Activated CD8-positive, alpha-beta T cell treated with anti-CD3 and anti-CD28 coated beads, Interleukin-2, amount 10 ng/mL, durations not matched to agents 7 days and 5 days (primary cell): ENCODE measurements at places on chromosomes 13 and 19.

DNA sequence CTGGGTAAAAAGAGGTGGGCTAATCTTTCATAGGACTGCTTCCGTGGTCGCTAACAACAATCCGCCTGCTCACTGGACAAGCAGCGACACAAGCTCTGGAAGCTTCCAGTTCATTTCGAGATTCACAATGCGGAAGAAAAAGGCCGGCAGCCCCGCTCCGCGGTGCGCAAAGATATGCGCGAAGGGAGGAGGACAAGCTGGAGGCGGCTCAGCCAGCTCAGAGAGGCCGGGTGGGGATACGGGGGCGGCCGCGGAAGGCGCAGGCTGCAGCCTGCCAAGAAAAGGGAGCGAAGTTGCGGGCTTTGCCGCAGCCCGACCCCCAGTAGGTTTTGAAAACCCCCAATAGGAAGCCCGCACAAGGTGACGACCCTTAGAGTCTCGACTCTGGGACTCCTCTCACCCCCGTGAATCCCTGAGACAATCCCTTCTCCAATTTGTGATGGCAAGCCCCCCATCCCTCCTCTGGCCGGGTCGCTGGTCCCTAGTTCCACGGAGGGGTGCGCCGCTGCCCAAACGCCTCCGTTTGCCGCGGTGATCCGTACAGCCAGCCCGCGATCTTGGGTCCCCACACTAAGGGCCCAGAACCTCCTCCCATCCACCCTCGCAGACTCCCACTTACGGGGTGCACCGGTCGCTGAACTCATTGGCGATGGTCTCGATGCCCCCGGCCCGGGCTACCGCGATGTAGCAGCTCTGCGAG lies 697 bp downstream of the HSPH1 start:
- DNase-seq: peak; percentile 77

- no peak for DNase-seq
Measured at GRCh38 chr19:6318772-6319171, 14.6 kb downstream of the ACER1 start.

DNA sequence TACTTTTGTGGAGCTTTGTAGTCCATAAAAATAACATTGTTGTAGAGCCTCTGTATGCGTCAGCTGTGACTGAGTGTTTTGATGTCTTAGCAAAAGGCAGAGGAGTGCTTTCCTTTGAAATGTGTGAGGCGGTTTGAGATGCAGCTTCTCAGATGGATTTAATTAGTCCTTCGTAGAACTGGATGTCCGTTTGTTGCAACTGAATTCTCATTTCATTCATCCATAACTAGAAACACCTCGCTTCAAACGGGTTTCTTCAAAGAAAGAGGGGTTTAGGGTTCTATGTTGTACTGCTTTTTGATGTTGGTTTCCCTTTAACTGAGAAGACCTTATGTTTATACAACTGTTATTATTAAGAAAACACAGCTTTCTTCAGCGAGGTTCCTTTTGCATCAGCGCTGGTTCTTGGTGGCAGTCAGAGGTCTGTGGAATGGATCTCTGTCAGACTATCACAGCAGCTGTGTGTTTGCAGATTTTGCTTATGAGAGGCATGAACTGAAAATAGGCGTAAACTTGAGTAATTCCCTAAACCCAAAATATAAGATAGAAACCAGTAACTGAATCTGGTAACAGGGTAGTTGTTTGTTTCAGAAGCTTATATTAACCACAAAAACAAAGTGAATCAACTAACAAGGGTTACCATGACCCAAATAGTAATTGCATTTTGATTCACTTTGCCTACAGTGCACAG lies 194.4 kb downstream of the GGACT start:
- DNase-seq: peak; percentile 22

- no peak for DNase-seq
Measured at GRCh38 chr19:2984215-2984528, 6.8 kb downstream of the TLE6 start.

- DNase-seq: no peak
Measured at GRCh38 chr13:74987124-74987690, 494.8 kb downstream of the TBC1D4 start.

GRCh38 chr19:44653977-44654774 lies 10.5 kb downstream of the PVR start:
- DNase-seq: peak; percentile 82

- DNase-seq: peak; percentile 58
Measured at GRCh38 chr19:34963573-34964406, at the start of gene ZNF792. TSS of gene ZNF792 (minus strand) at chr19:34964229. CDS start at chr19:34963662, 567 bp downstream.

DNA sequence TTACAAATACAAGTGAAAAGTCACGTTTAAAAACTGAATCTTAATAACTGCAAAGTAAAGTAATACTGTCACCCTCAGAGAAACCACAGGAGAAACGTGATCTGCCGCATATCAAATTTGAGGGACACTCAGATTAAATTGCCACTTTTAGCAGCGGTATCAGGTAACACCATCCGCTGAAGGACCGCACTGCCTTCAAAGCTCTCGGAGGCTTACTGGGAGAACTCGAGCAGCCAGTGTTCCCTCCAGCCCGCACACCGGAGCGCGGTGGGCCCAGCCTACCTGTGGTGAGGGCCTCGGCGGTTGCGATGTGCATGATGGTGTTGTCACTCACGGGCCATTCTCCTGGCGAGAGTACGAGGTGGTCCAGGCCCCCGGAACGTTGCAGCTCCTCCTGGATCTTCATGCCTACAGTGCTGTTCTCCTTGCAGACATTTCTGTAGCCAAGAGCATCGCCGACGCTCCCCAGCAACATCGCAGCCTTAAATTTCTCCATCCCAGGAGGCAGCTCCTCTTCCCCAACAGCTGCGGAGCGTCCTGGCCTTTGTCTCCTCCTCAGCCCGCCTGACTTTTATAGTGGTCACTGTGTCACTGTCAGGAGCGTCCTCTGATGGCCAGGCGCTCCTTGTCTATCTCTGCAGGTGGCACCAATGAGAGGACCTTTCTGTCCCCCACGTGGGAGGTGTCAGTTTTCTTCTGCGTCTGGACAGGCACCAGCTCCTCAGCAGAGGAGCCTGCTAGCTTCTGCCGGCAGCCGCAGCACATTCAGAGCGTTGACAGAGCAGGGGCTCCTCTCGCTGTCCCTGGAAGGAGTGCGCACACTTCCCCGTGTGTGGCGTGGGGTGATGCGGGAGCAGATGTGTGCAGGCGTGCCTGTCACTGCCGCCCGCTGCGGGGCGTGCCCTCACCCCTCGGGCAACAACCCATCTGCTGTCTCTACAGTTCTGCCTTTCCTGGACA lies at the start of gene ADPRHL1:
TSS of gene ADPRHL1 (minus strand) at position 547 of the 960 bp plus-strand sequence. CDS start at position 496, 51 bp downstream.
- no peak for DNase-seq

GRCh38 chr13:66665991-66666390 lies 564.1 kb downstream of the PCDH9 start:
- no peak for DNase-seq

- no peak for DNase-seq
Measured at GRCh38 chr19:2815923-2816322, 3.7 kb upstream of the ZNF554 start.
